ENCODE measurements at places on chromosomes 3 and 15. TPM values are rescaled to one million over a fixed set of nuclear protein-coding genes. Genes with fewer than 3 reads are reported as not detected.

DNA sequence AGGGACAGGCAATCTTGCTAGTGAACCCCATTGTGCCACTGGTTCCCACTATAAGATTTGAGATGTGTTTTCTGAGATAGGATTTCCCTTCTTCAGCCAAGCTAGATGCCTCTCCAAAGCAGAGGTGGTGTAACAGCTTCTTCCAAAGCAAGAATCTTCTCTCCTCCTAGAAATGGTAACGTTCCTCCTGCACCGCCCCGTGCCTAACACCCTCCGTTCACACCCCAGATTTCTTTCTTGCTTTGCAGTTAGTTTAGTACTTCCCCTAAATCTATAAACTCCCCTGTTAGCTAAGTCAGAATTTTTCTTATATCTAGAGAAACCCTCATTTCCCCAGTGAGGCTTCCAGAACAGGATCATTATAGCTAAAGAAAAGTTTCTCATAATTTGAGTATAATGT lies 617.6 kb upstream of the MDFIC2 start:
- H3K27me3 ChIP-seq: no peaks in the 10 kb centered on the region
- H3K4me3 ChIP-seq: no peak overlapping the region
- H3K27ac ChIP-seq: no peak overlapping the region
- H3K36me3 ChIP-seq: no peaks in the 10 kb centered on the region
- no peak for DNase-seq
- H3K4me1 ChIP-seq: no peaks in the 10 kb centered on the region

DNA sequence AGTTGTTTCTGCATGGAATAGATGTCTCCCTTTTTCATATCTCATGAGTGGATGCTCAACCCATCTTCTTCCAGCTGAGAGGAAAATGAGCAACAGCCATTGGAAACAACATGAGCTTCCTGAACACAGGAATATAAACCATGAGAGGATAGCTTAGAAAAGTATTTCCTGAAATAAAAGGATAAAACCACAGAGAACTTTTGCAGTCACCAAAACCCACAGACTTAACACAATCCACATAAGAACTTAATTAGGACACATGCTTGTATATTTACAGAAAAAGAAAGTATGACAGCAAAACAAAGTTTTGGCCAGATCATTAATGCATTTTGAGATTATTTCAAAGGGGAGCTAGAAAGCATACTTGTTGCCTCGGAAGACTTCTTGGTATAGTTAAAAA lies 180.5 kb upstream of the RASGRP1 start:
- H3K4me1 ChIP-seq: no peaks in the 10 kb centered on the region
- peaks cover 4% of the 10 kb centered on the region for H3K27me3 ChIP-seq
- DNase-seq: no peak
- no peak overlapping the region for H3K4me3 ChIP-seq
- H3K27ac ChIP-seq: no peak overlapping the region

PLSCR2 gene
- polyA plus RNA-seq: 0.79 TPM

DLEC1 gene
- 1.2 TPM for polyA plus RNA-seq

FETUB gene
- polyA plus RNA-seq: not detected
